Stimulated activated CD8-positive, alpha-beta memory T cell treated with anti-CD3 and anti-CD28 coated beads, Interleukin-7, amount 100 ng/mL, for 4 hours (primary cell): ENCODE measurements at places on chromosomes 1 and 21.
A peak's percentile ranks its signal among the peaks of the same experiment; 100 is the strongest.

- DNase-seq, result no peak
Measured at GRCh38 chr21:29105218-29105617, 25.2 kb upstream of the MAP3K7CL start.

DNA sequence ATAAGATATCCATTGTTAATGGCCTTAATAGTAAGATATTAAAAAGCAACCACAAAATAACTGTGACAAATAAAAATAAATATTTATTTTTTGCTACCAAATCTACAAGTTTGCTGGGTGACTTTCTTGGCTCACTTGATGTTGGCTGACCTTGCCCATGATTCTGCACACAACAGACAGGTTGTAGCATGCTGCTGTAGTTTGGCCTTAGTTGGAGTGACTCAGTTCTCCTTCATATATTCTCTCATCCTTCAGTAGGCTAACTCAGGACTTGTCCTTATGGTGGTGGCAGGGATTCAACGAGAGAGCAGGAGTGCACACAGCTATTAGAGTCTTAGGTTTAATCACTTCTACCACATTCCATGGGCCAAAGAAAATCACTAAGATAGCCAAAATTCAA lies 437.9 kb downstream of the MRPL39 start:
- DNase-seq, result no peak

DNA sequence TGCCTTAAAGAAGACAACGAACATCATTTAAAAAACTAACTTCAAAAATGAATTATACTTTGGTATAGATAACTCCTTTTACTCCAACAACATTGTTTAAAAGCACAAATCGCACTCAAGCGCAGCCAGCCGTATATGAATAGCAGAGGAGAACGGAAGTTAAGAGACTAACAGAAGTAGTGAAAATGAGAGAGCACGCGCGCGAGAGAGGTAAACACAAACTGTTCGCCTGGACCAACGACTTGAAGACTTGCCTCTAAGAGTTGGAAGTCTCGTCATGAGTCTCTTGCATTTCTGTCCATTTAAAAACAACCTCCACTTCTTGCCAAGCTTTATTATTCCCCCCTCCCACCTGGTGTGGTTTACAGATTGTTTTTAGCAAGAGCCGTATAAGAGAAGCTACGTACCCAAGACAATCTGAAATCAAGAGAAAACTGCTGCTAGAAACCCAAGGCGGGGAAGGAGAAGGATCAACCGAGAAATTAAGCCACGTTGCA lies 479 bp downstream of the SELENOF start:
- DNase-seq, result peak; percentile 6

GRCh38 chr1:236509203-236509602 lies 14.6 kb upstream of the LGALS8 start:
- no peak for DNase-seq

DNA sequence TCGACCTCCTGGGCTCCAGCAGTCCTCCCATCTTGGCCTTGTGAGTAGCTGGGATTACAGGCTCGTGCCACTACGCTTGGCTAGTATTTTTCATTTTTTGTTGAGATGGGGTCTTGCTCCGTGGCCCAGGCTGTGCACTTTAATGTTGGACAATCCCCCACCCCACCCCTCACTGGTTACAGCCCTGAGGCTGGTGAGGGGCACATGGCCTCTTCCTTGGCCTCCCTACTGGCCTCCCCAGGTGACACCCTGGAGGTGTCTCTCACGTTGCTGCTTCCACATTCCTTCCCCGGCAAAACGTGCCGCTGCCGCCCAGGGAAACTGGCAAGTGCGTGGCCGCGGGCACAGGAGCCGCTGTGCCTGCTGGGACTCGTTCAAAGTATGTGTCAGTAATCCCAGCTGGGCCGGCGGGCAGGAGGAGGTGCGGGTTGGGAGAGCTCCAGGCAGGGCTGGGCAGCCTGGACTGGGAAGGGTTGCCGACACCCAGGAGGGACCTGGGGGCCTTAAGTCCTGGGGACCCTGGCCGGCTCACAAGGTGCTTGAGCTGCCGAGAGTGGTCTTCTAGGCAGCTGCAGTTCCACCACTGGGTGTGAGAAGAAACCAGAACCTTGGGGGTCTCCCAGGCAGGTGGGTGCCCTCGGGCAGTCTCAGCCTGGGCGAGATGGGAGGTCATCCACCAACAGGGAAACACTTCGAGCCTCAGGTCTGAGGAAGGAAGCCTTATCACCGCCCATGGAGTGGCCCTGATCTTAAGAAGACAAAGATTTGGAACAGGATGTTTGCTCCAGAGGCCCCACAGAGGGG lies 6.5 kb downstream of the WNT3A start:
- no peak for DNase-seq

DNA sequence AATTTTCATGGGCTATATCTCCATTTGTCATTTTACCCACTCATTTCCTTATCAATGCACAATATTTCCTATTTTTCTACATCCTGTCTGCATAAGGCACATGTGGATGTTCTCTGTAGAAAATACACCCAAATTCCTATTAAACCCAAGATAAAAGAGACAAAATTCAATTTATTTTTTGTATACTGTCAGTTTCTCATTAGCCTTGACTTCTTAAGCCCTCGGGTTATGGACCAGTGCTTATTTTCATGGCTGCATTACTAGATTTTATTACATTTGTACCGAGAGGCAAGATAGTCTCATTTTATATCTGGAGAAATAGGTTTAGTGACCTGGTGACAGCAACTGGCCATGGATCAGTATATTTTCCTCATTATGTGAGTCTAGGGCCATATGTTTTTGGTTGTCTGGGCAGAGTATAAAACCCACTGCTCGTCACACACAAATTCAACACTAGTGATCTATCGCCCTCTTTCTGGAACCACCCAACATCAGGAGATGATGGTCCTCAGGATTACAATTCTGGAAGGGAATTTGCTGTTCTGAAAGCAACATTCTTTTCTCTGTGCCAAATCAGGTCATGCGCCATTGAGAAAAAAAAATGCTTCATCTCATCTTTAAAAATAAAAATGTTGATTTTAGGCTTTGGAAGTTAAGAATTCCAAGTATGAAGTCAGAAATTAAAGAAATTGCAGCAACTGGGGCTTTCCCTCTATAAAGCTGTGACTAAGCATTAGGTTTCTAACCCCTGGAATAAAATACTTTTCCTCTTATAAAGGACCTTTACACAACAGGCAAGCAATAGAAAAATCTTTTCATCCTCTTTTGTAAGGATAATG lies 81.4 kb downstream of the ASTN1 start:
- no peak for DNase-seq
